Daoy (cell line): ENCODE measurements at places on chromosomes 2 and 18. TPM values are rescaled to one million over a fixed set of nuclear protein-coding genes. Genes with fewer than 3 reads are reported as not detected.

- DNase-seq: no peak
Measured at GRCh38 chr2:237412646-237412987, 1.3 kb downstream of the COL6A3 start.

PECR gene
- 5.7 and 7.7 TPM in 2 replicates for total RNA-seq

- DNase-seq: no peak
Measured at GRCh38 chr2:71901466-71901865, 246.2 kb downstream of the CYP26B1 start.

DNA sequence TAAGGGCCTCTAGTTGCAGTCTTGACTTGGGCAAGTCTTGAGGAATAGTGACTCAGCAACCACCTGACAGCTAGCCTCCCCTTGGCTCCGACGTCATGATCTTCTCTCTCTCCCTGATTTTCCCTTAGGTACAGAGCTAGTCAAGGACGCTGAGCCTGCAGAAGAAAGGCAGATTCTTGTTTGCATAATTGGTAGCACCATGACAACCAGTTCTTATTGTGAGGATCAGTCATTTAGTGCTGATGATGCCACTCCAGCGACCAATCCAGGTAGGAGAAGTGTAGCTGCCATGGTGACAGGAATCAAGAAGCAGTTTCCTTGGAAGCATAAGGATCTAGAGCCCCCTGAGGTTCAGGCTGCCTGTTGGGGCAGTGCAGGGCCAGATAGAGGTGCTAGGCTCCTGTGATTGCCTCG, 2.8 kb upstream of the RESP18 start:
- DNase-seq: no peak
